ENCODE measurements at places on chromosomes 2 and 18.

- no peak for DNase-seq
Measured at GRCh38 chr18:51988277-51988676, 351.7 kb upstream of the DCC start.

DNA sequence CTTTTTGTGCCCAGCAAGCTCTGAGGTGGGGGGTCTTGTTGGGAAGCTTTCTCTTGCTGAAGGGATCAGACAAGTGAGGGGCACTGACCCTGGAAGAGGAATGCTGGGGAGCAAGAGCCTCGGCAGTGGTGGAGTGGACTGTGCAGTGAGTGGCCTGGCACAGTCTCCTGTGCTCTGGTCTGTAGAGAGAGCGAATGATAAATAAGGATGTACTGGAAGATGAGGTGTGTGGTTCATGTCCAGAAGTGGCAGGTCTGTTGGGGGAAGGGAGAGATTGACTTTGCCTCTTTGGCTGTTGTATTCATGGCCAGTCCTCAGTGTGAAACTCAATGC lies 5.3 kb upstream of the SLC20A1 start:
- no peak for DNase-seq

- DNase-seq: no peak
Measured at GRCh38 chr2:207825978-207826377, 56.3 kb upstream of the FZD5 start.

- DNase-seq: no peak
Measured at GRCh38 chr2:215262741-215263362, 49.0 kb upstream of the ATIC start.

GRCh38 chr2:206890926-206891325 lies 48.4 kb upstream of the CPO start:
- no peak for DNase-seq

DNA sequence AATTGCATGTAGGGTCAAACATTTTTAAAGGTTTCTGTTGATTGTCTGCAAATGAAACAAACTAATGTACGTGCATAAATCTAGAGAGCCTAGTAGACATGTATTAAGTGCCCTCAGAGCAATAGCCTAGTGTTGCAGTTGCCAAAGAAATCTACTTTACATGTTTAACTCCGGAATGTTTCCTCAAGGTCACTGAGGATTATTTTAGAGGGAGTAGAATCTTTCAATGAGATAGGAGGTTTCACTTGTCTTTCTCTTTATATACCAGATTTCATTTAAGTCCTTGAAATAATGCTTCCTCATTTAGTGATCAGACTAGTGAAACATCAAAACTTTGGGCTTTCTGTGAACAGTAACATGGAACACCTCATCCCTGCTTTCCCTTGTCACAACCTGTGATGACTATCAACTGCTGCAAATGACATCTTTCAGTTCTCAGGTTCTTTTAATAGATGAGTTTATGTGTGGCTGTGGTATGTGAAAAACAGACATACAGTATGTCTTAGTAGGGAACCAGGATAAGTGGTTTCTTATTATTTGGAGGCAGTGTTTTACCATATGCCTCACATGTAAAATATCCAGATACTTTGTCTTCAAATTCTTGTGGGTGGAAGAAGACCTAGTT lies 5.5 kb downstream of the UBE2E3 start:
- no peak for DNase-seq

DNA sequence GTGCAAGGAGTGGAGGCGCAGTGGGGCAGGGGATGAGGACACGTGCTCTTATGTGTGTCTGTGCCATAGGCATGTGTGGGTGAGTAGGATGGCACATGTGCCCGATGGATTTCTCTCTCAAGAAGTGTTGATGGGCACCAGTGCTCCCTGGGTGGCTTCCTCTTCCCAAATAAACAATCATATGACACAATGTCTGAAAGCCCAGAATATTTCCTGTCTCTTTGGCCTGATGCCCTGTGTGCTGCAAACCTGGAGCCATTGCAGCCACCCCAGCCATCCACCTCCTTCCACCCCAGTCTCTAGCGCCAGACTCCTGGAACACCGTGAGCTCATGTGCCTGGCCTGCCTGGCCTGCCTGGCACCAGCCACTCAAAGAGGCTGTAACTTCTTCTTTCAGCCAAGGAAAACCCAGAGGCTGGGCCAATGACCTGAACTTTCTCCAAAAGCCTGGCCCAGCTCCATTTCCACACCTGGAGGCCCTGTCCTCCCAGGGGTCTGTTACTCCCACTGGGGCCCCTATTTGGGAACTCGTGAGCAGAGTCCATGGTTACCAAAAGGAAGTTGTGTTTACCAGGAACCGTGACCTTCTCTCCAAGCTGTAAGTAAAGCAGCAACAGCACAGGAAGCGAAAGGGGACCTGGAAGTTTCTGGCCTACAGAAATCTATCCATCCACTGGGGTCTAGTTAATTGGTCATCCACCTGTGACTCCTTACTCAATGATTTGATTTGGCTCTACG lies 9.5 kb upstream of the ZBTB7C start:
- DNase-seq: no peak

GRCh38 chr2:151775057-151775740 lies 40.9 kb upstream of the NEB start:
- DNase-seq: no peak

GRCh38 chr2:241390301-241391206 lies 34.5 kb downstream of the FARP2 start:
- DNase-seq: no peak

- DNase-seq: no peak
Measured at GRCh38 chr2:223008162-223008561, 43.8 kb upstream of the KCNE4 start.

GRCh38 chr18:24013051-24013450 lies 1.5 kb upstream of the TTC39C start:
- DNase-seq: no peak

DNA sequence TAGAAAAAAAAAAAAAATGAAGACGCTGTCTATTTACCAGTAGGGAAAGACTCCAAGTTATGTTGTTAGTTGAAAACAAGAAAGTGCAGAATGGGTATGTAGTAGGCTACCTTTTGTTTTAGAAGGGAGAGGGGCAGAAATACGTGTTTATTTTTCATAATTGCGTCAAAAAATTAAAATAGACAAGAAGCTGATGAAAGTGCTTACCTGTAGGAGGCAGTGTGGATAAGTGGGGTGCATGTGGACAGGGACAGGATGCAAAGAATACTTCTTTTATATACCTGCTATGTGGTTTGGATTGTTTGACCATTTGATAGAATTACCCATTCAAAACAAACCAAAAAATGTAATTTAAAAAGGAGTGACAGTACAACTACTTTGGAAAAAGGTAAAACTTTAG lies 3.0 kb upstream of the GCG start:
- DNase-seq: no peak

DNA sequence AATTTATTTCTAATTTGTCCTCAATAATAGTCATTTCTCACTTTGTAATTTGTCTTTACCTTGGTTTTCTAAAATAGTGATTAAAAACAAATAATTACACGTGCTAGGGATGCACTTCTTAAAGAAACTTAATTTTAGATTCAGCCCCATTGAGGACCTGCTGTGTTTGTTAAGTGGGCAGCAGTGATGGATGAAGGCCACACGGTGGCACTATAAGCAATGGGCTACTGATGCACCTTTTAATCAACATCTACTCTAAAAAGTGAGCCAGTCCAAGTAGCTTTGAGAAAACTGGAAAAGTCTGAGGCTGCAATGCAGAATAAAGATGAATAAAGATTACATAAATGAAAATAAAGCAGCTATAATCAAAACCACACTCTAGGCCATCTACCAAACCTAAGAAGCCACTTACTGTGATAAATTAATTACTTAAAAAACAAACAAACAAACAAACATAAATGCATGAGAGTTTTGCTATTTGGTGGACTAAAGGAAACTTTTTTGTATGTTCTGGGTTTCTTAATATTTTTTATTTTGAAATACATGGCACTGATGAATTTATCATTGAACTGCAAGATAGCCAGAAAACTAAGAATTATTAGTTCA lies 89.3 kb downstream of the PDE11A start:
- peak; percentile 2 for DNase-seq

- DNase-seq: peak; percentile 61
Measured at GRCh38 chr2:71510196-71510807, 56.9 kb downstream of the DYSF start.

DNA sequence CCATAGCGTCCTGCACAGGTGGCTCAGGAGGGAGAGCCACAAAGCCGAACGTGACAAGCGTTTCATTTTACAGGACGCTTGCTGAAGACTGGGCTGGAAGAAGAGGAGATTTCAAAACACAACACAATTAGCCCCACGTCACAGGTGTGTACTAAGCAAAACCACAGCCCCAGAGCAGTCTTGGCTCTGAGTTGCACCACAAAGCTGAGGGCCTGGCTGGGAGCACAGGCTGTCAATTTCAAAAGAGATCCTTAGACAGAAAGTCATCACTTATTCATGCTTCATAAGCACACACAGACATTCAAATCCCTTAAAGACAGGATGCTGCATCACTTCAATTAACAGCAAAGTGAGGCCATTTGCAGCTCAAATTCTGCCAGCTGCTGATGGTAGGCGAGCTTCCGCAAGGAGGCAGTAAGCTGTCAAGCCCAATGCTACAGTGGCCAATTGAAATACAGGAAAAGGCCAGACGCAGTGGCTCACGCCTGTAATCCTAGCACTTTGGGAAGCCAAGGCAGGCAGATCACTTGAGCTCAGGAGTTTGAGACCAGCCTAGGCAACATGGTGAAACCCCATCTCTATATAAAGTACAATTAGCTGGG lies 79.6 kb downstream of the SKA1 start:
- no peak for DNase-seq

DNA sequence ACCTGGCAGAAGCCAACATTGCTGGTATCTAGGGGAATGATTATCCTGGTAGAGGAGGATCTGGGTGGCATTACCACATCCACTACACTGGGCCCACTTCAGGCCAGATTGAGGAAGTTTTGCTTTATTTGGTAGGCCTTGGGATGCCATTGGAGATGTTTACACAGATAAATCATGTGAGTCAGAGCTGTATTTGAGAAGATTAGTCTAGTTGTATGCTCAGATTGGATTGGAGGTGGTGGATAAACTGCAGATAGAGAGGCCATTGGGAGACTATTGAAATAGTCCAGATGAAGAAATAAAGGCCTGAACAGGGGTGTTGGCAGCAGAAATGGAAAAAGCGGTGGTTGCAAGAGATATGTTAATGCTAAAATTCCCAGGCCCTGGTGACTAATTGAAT lies 81.5 kb downstream of the EFEMP1 start:
- DNase-seq: no peak

DNA sequence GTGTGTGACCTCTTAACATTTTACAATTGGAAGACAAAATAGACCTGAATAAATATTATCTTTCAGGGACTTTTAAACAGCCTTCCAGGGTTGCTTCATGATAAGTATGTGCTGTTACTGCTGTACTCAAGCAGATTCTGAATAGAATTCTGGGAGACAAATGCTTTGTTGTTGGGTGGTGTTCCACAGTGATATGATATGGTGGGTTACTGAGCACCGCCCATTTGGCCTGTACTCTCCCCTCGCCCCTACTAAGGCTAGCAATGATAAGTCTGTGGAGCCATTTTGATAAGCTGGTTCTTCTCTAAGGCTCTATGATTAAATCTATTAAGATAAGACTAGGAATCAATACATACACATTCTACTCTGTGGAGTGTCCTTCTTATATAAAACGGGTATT lies 89.8 kb upstream of the ITGA4 start:
- DNase-seq: no peak

DNA sequence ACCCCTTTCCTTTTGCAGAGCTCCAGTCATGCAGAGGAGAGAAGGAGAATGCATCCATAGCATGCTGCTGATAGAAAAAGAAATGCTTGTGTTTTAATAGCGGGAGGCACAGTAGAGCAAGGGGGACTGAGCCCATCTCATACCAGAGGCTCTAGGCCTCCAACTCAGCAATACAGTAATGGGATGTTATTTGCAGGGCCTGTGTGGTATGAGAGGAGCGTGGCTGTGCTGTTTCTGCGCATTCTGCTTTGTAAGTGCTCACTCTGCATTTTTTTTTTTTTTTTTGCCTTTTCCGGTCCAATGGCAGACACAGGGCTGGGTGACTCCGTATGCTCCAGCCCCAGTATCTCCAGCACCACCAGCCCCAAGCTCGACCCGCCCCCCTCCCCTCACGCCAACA lies 200.0 kb downstream of the GBX2 start:
- DNase-seq: no peak

DNA sequence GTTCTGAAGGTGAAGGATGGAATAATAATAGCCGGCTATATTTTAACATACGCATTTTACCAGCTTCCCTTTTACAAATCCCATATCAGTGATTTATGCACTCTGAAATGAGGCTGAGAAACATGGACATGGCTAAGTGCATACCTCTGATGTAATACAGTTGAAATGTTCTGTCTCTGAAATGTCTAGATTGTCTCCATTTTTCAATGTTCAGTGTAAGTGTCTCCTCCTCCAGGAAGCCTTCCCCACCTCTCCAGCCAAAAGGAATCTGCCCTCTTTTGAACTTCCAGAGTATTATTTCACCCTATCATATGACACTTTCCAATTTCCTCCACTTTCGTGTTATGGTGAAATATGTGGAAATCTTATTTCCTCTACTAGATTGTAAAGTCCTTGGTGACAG lies 29.5 kb upstream of the ME2 start:
- DNase-seq: no peak

DNA sequence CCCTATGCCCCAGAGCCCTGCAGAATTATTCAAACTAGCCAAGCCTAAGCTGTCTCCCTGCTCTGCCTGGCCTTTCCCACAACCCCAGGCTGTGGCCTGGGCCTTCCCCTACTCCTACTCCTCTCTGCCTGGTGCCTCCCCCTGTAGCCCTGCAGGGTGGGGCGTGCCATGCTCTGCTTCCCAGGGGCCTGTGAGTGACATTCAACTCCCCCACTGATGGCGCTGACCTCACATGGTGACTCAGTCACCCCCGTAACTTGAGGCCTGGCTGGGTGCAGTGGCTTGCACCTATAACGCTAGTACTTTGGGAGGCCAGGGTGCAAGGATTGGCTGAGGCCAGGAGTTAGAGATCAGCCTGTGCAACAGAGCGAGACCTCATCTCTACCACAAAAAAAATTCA lies 60.6 kb downstream of the KIF1A start:
- DNase-seq: peak; percentile 84

- no peak for DNase-seq
Measured at GRCh38 chr18:30271716-30272115, 770.8 kb downstream of the DSC3 start.

- DNase-seq: no peak
Measured at GRCh38 chr2:188316342-188316741, 24.7 kb downstream of the GULP1 start.

All from stimulated activated naive CD8-positive, alpha-beta T cell treated with anti-CD3 and anti-CD28 coated beads, Interleukin-15, amount 100 ng/mL, for 72 hours (primary cell).